Stimulated activated CD4-positive, alpha-beta T cell treated with anti-CD3 and anti-CD28 coated beads, TNF-alpha, amount 100 ng/mL, for 1 hour (primary cell): ENCODE measurements at places on chromosomes 11 and 22.

GRCh38 chr11:134464981-134465730 lies 53.1 kb upstream of the B3GAT1 start:
- DNase-seq, result no peak

GRCh38 chr11:92441443-92441726 lies 216.8 kb downstream of the FAT3 start:
- DNase-seq, result no peak

GRCh38 chr22:45335021-45335818 lies 25.5 kb downstream of the FAM118A start:
- DNase-seq, result no peak

- DNase-seq, result no peak
Observed at GRCh38 chr11:75302371-75302770, 49.1 kb downstream of the ARRB1 start.

- no peak for DNase-seq
Observed at GRCh38 chr11:123166071-123166559, 28.9 kb downstream of the CLMP start.

DNA sequence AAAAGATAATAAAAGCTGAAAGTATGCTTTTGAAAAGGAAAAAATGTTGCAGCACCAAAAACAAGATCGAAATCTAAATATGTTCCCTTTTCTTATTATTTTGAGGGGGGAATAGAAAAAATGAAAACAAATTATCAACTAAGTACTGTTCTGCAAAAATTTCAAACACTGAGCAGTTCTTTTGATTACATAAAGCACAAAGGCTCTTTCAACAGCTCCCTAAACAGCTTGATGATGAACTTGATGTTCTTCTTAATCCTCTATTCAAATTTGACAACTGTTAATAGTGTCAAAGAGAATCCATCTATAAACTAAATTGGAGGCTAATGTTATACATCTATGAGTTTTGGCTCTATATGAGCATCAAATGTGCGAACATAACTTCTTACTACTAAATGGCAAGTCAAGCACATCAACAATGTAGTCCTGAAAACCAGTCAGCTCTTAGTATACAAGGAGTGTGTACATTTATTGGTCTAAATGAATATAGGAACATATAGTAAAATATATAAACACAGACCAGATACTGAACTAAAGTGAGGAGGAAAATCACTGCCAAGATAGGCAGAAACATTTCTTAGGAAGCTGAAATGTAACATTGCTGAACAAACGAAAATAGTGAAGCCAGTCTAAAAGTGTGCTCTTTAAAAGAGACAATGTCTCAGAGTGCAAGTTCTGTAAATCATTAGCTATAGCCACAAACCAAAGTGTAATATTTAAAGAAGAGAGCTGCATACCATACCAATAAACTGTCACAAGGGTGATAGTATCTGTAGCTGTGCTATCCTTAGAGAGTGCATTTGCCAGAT lies 94.3 kb downstream of the SOX6 start:
- DNase-seq, result no peak

DNA sequence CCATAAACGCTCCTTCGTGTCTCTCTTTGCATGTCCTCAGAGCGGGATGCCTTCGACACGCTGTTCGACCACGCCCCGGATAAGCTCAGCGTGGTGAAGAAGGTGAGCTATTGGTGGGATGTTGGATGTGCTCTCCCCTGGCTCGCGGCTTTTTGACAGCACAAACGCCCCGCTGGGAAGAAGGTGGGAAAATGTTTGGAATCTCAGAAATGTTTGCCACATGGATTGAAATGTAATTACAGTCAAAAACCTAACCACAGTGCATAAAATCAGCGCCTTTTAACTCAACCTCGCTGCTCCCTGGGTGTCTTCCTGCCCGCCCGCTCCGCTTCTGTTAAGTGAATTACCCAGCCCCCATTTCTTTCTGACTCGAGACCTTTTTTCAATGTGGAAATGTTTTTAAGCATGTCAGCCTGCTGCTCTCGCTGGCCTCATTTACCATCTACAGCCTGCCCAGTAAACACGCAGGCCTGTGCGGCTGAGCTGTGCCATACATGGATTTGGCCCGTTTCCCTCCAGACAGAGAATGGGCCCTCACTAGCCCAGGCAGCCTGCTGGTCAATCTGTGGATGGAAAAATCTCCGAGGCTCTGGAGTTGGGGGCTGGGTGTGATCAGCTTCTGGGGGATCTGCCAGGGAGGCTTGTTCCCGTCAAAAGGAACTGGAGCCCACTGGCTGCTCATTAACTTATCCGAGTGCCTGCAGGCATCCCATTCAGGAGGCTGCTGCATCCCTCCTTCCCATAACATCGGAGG lies 32.7 kb upstream of the PARVG start:
- no peak for DNase-seq

DNA sequence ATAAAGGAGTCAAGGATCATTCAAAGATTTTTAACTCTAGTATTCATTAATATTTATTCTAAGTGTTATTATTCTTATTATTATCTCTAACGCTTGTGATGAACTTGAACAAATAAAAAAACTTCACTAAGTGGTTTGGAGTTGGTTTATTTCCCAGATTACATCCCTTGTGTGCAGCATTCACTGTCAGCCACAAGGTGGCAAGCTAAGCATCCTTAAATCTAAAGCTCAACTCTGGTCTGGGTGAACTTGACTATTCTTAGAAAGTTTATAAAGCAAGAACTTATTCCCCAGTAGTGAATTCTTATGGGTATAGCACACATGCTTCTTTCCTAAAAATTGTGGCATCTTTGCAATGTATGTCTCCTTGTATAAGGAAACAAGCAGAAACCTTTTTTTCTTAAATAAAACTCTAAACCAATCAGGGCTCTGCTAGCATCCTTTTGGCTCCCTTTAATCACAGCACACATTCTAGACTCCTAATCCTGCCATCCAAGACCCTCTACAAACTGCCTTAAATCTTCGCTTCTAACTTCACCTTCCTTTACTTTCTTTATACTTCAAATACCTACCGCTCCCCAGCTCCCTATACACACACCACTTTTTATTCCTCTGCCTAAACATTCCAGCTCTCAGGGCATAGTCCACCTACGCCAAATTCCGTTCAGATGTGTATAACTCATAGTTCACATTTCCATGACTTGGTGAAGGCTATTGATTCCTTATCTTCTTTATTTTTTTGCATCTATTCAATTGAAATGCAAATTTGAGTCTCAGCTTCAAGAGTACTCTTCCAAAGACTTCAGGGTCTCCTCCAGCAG lies 1068.8 kb downstream of the DLG2 start:
- DNase-seq, result no peak

- DNase-seq, result no peak
Observed at GRCh38 chr22:49947296-49947622, 13.3 kb upstream of the PIM3 start.

DNA sequence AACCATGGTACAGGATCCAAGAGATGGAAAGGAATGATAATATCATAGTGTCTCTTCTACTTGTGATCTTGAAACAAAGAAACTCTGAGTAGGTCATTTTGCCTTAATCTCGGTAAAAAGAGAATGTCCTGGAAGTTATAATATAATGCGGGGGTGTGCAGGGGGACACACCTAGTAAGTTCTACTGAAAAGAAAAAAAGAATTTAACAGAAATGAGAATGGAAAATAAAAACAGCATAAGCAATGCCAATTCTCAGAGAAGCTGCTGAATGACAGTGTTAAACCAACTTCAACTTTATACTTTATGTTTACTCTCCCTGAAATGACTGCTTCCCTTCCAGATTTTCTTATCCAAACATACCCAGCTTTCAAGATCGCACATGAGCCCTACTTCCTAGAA lies 2.0 kb downstream of the HPS5 start:
- no peak for DNase-seq

GRCh38 chr11:12066056-12066798 lies 44.2 kb upstream of the MICAL2 start:
- no peak for DNase-seq

DNA sequence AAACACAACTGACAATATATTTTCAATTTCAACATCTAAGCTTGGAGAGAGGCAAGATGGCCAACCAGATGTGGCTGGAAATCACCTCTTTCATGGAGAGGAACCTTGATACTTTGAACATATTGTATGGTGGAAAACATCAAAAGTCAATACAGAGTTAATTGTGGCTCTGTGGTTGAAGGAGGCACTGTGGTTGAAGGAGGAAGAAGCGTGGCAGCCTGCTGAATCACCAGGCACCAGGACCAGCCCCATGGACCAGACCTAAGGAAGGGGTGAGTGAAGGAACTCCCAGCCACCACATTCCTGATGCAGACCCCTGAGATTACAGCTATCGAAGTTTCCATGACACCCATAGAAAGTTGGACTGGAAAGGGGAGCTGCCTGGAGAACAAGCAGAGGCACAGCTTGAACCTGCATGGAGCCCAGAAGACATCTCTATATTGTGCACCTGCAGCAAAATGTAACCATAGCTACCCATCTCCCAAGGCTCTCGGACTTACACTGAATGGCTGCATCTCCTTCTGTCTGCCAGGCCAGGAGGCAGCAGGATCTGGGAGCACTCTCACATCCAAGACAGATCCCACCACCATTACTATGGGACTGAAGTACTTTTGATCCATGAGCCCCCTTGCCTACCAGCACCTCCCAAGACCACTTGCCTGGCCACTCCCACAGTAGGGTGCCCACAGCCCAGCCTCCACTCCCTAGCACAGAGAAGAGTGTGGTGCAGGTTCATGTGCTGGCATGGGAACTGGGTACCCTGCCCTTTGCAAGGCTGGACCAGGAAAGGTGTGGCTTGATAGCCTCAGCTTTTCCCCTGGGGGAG lies 79.8 kb upstream of the SC5D start:
- DNase-seq, result no peak

DNA sequence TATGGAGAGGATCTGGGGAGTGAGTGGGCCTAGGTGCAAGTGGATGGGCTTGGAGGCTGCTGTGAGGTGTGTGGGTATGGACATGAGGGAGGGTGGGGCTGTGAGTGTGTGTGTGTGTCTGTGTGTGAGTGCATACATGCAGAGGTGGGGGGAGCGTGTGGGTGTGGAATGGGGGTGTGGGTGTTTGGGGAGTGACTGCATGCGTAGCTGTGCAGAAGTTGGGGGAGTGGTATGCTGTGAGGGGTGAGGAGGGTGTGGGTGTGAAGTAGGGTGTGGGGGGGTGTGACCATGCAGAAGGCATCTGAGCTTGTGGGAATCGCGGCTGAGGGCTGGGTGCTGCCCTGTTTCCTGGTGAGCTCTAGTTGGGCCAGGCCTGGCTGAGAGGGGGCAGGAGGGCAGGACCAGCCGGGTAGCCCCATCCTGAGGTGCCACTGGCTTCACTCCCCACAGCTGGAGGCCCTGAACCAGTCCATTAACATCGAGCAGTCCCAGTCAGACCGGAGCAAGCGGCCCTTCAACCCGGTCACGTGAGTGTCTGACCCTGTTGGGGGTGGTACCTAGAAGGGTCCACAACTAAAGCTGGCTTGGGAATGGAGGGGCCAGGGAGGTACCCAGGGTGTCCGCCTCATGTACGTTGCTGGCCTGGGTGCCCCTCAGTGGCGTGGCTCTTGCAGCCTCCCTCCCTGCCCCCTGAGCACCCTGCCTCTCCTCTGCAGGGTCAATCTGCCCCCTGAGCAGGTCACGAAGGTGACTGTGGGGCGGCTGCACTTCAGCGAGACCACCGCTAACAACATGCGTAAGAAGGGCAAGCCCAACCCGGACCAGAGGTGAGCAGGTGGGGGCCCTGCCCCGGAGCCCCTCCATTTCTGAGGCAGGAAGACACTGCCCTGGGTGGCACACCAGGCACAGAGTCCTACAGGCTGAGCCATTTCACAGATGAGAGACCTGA lies 16.5 kb downstream of the TMEM258 start:
- no peak for DNase-seq

- no peak for DNase-seq
Observed at GRCh38 chr11:1303126-1303821, 6.2 kb downstream of the TOLLIP start.

DNA sequence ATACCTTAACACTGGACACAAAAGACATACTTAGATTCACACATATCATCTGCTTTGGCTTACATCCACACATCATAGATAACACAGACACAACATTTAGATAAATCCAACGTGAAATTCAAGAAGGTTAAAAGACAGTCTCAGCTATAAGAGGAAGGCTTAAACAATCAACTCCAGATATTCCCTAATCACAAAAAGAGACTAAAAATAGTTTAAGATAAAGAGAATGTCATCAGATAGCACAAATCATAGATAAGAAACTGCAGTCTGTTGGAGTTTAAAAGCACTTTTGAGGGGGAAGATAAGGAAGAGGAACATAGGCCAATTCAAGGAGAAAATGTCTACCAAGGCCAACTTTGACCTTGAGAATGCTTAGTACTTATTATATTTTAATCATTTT lies 504.8 kb downstream of the JRKL start:
- DNase-seq, result no peak

DNA sequence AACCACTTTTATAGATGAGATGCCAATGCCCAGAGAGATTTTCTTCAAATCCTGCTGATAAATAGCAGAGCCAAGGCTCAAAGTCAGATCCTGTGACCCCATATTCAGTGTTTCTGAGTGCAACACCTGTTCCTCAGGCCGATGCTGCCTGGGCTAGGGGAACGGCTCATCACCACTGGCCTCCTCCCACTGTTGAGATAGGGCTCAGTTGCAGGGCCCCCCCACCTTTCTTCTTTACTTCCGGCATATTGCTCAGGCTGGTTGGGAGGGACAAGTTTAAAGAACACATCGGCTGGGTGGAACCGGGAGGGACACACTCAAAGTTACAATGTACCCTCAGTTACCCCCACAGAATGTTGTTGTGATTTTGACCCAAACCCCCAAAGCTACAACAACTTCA lies 88.3 kb upstream of the CRTAM start:
- DNase-seq, result no peak

GRCh38 chr11:12797996-12798395 lies 123.8 kb downstream of the TEAD1 start:
- DNase-seq, result no peak

GRCh38 chr22:49136816-49137180 lies 690.9 kb downstream of the BRD1 start:
- DNase-seq, result no peak

GRCh38 chr11:78202733-78203167 lies 14.0 kb downstream of the USP35 start:
- DNase-seq, result peak; percentile 34

GRCh38 chr11:57353446-57353845 lies 15.3 kb downstream of the P2RX3 start:
- DNase-seq, result no peak

GRCh38 chr22:47898946-47899345 lies 1136.5 kb downstream of the TBC1D22A start:
- DNase-seq, result no peak

GRCh38 chr11:57303990-57304579 lies 20.7 kb downstream of the TNKS1BP1 start:
- no peak for DNase-seq

GRCh38 chr11:3206156-3206921 lies 12.3 kb downstream of the MRGPRG start:
- no peak for DNase-seq

DNA sequence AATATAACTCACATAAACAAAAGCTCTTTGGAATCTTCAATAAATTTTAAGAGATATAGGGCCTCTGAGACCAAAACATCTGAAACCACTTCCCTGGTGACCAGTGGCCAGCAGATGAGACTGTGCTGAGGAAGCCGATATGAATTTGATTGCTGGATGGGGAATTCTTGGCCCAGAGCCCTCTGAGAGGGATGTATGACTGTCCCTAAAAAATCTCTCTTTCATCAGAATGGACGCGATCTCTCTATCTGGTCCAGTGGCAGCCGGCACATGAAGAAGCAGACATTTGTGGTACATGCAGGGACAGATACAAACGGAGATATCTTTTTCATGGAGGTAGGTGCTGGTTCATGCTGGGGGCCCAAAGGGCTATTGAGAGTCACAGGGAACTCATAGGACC lies 37.5 kb downstream of the MYBPC3 start:
- DNase-seq, result no peak

- no peak for DNase-seq
Observed at GRCh38 chr11:133824593-133824992, 20.7 kb downstream of the SPATA19 start.

- DNase-seq, result no peak
Observed at GRCh38 chr11:76910620-76911414, 50.1 kb downstream of the ACER3 start.
